Stimulated activated CD4-positive, alpha-beta T cell treated with anti-CD3 and anti-CD28 coated beads, Interleukin-12 subunit alpha, Interleukin-12 subunit beta, amount 100 ng/mL, for 24 hours (primary cell): ENCODE measurements at places on chromosomes 7 and 10.

DNA sequence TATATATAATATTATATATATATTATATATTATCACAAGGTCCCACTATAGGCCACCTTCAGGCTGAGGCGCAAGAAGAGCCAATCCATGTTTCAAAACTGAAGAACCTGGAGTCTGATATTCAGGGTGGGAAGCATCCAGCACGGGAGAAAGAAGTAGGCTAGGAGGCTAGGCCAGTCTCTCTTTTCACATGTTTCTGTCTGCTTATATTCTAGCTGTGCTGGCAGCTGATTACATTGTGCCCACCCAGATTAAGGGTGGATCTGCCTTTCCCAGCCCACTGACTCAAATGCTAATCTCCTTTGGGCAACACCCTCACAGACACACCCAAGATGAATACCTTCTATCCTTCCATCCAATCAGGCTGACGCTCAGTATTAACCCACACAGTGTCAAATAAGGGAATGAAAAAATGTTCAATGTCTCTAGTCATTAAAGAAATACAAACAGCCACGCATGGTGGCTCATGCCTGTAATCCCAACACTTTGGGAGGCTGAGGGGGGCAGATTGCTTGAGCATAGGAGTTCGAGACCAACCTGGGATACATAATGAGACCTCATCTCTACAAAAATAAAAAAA lies 135.4 kb upstream of the PCBD1 start:
- DNase-seq = no peak

- no peak for DNase-seq
Measured at GRCh38 chr10:69888882-69889584, 87.3 kb downstream of the COL13A1 start.

DNA sequence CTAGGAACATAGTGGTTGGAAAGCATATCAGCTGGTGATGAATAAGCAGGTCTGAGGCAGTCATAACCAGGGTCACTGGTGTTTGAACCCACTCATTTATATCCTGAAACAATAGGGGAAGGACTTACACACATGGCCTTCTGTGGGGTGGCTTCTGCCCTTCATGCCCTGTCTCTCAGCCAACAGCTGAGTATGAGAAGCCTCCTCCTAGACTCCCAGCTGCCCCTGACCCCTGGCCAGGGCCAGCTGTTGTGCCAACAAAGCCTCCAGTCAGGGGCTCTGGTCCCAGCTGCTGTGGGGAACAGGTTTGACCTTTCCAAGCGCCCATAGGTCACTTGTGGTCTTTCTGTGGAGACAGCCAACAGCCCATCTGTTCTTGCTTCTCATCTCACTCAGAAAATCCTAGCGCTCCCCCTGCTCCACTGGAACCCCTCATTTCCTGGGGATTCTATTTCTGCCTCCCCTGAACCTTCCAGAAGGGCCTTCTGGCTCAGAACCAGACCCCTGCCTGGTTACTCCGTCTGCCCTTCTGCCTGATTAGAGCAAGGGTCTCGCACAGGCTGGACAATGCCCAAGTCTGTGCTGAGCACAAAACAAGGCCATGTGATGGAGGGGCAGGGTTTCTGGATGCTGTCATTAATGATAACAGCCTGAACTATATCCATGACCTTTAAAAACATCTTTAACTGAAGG lies 9.7 kb upstream of the PURB start:
- no peak for DNase-seq

- no peak for DNase-seq
Measured at GRCh38 chr10:107357033-107357432, 192.5 kb upstream of the SORCS1 start.

GRCh38 chr7:46032942-46033341 lies 111.9 kb upstream of the IGFBP3 start:
- DNase-seq = no peak

DNA sequence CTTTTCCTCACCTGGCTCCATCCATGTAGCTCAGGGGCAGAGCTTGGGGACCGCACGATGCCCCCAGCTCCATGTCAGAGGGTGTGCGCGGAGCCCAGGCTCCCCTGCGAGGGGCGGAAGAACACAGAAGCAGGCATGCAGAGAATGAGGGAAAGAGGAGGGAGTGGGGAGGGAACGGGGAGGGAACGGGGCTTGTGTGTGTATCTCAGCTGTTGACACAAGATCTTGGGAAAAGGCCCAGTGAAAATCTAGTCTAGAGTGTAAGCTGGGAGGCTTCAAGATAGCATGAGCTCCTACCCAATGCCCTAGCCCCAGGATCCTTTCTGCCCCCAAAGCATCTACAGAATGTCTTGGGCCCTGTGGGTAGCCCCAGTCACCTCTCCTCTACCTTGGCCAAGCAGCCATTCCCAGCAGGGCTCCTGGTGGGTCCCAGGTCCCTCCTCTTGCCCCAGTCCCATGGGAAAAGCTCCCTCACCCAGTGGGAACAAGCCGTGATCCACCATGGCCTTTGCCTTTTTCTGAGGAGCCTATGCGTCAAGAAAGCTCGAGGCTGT lies 25.1 kb upstream of the NDST2 start:
- no peak for DNase-seq

- DNase-seq = no peak
Measured at GRCh38 chr7:81066797-81067196, 147.9 kb upstream of the SEMA3C start.

DNA sequence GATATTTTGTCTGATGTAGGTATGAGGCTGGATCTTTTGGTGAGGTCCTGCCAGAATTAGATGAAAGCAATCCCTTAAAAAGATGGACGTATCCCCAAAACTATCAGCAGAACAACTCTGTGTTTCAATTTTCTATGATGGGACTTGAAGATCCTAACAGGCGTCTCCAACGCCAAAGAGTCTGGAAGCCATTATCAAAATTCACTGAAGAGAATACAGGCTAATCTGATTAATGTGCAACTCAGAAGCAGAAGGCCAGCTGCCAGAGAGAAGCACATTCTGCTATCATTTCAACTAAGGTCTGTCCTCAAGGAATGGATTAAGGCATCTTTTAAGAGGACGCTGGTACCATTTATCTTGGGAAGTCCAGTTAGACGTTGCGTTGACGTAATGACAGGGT lies 119.7 kb downstream of the FGFR2 start:
- no peak for DNase-seq

DNA sequence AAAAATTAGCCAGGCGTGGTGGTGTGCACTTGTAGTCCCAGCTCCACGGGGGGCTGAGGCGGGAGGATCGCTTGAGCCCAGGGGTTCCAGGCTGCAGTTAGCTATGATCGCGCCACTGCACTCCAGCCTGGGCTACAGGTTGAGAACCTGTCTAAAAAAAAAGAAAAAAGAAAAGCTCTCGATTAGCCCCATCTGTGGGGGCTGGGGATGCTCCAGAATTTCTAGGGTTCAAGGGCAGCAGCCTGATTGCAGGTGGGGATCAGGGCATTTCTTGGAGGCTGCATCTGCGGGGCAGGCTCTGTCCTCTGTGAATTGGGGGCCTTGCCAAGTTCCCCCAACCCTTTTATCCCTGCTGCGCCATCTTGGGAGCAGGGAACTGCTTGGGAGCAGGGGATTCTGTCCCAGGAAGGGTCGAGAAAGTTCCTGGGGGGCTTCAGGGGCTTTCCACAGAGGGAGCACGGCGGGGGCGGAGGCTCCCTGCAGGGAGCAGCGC lies 651 bp upstream of the ARPC1A start:
- DNase-seq = no peak

- DNase-seq = no peak
Measured at GRCh38 chr7:50667338-50667737, 102.1 kb upstream of the DDC start.

DNA sequence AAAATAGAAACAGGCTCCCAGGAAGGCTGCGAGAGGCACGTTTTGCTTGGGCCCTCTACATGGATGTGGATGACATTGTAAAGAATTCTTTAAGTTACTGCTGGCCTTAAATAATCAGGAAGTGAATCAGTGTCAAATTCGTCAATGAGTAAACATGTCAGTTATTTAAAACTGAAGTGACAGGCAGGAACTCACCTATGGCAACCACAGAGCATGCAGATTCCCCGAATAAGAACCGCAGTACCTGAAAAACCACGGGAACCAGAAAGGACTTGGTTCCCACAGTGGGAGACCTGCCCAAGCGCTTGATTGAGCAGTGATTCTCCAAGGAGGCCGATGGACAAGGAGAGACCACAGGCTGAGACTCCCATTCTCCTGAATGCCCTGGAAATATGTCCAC lies 351.2 kb upstream of the AKR1E2 start:
- no peak for DNase-seq

GRCh38 chr7:70657989-70658632 lies 473.8 kb upstream of the GALNT17 start:
- no peak for DNase-seq

GRCh38 chr10:74738985-74739567 lies 87.3 kb upstream of the KAT6B start:
- no peak for DNase-seq

- no peak for DNase-seq
Measured at GRCh38 chr7:32588657-32589056, 93.4 kb downstream of the AVL9 start.

- DNase-seq = no peak
Measured at GRCh38 chr7:158076656-158077055, 511.0 kb downstream of the PTPRN2 start.

- no peak for DNase-seq
Measured at GRCh38 chr7:36896956-36897590, 172.8 kb upstream of the AOAH start.

- DNase-seq = no peak
Measured at GRCh38 chr7:23183279-23184012, 1.6 kb downstream of the NUP42 start.

GRCh38 chr7:6268907-6269306 lies 3.5 kb downstream of the CYTH3 start:
- no peak for DNase-seq

DNA sequence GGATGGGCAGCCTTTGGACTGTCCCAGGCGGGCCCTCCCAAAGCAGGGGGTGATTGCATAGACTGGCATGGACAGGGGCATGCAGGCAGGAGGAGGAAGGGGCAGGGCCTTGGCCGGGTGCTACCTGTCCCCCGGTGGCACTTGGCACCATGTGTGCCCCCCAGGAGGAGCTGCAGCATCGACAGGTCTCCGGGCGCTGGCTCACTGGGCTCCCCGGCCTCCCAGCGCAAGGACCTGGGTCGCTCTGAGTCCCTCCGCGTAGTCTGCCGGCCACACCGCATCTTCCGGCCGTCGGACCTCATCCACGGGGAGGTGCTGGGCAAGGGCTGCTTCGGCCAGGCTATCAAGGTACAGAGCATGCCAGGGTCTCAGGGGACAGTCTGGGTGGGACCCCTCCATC lies 23.2 kb downstream of the LIMK1 start:
- DNase-seq = no peak

- no peak for DNase-seq
Measured at GRCh38 chr7:134554417-134554966, 5.6 kb downstream of the AKR1B15 start.

GRCh38 chr10:72008096-72008981 lies 44.1 kb downstream of the CHST3 start:
- no peak for DNase-seq

- DNase-seq = no peak
Measured at GRCh38 chr7:36153571-36154097, 580 bp downstream of the EEPD1 start.

DNA sequence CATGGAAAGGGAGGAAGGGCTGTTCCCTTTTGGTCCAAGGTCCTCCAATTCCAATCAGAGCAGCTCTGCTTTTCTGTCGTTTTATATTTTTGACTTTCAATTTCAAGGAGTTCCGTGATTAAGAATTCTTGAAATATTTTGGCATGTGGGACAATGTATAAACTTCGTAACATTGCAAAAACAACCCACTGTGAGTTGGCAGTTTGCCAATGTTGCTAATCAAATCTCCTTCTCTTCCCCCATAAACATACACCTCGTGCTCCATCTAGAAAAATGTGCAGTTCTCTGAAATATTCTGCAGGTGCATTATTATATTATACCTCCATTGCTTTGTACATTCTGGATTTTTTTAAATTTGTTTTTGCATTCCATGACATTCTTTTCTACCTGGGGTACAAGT lies 49.8 kb downstream of the POU6F2 start:
- no peak for DNase-seq

GRCh38 chr7:39321245-39321644 lies 245.0 kb upstream of the YAE1 start:
- no peak for DNase-seq

- DNase-seq = no peak
Measured at GRCh38 chr7:1394371-1394770, 64.9 kb downstream of the MICALL2 start.

- DNase-seq = no peak
Measured at GRCh38 chr7:80453699-80454340, 58.0 kb downstream of the GNAT3 start.

DNA sequence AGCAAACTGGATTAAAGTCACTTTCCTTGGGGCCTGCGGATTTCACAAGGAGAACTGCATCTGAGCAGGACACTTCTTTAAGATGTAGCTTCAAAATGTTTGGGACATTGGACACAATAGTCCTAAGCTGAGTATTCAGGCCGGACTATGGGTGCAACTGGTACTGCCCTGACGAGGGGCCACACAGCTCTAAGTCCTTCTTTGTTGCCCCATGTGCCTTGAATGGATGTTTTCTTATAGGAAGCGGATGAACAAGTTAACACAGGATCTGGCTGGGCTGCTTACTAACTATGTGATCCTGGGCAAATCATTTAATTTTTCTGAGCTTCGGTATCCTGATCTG lies 147.8 kb upstream of the KLF14 start:
- DNase-seq = no peak
